Activated B cell treated with CpG ODN at 0.5 μM for 24 hours (primary cell): ENCODE measurements at places on chromosomes 2 and 18. TPM values are rescaled to one million over a fixed set of nuclear protein-coding genes. Genes with fewer than 3 reads are reported as not detected.
A peak's percentile ranks its signal among the peaks of the same experiment; 100 is the strongest.

DNA sequence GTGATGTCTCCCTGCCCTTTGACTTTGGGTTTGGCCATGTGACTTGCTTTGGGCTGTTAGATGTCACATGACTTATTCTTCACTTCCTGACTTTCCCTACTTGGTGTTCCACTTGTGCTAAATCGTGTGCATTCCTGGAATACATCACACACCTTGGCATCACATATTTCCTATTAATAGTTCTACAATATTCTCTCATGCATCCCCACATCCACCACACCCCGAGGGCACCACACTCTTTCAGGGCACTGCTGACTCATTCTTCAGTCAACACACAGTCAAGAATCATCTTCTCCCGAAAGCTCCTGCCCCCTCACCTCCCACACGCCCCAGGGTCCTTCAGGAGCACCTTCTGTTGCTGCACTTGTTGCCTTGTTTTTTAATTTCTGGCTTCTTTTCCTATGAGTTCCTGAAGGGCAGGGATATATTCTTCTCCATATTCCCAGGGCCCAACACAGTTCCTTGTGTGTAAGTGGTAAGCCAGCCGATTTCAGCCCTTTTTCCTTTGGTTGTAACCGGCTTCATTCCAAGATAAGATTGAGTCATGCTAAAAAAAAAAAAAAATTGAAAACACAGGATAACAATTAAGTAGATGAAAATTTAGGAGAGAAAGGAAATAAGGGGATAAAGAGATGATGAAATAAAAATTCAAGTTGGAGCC, 341.4 kb downstream of the SLC4A3 start:
- DNase-seq = no peak

DNA sequence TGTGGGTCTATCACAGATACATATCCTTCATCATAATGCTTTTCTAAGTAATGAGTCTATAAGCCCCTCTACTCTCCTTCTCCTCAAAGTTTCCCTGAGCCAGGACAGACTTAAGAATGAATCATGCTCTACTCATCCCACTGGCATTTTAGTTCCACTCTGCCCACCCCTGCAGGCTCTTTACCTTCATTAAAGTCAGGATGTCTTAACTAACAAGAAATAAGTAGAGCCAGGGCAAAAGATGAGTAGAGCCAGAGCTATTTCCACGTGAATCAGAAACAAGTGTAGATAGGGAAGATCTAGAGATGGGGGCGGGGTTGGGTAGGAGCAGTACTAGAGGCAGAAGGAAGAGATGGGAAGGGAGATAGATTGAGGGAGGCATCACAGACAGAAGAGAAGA, 790.5 kb downstream of the RNF144A start:
- no peak for DNase-seq

- no peak for DNase-seq
Observed at GRCh38 chr2:46816151-46816845, 99.3 kb downstream of the MCFD2 start.

DNA sequence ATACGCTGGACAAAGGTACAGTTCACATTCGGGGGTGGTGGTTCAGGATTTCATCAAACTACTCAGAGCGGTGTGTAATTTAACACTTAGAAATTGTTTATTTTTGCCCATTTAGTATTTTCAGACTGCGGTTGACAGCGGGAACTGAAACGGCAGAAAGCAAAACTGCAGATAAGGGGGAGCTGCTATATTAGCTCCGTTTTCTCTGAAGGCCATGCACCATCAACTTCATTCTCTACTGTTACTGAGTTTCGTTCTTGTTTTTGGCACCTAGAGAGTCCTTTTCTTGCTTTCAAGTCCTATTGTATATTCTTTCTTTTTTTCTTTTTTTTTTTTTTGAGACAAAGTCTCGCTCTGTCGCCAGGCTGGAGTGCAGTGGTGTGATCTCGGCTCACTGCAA, 121.5 kb upstream of the SP3 start:
- no peak for DNase-seq

DNA sequence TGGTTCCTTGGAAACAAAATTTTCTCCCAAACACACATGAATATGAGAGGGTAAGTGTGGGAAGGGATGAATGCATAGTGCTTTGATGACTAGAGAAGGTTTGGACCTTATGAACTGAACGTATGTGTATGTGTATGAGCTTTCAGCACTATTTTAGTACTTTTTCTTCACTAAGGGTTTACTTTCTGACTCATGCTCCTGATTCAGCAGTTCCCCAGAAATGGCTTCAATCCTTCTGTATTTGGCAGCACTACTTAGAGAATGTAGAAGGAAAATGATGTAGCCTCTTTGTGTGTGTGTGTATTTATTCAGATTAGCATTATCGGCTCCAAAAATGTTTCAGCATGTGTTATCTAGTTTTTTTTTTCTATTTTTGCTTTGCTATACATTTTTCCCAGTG, 22.2 kb downstream of the KCNJ3 start:
- DNase-seq = no peak

- DNase-seq = no peak
Observed at GRCh38 chr2:170282851-170283250, 104.9 kb downstream of the MYO3B start.

DNA sequence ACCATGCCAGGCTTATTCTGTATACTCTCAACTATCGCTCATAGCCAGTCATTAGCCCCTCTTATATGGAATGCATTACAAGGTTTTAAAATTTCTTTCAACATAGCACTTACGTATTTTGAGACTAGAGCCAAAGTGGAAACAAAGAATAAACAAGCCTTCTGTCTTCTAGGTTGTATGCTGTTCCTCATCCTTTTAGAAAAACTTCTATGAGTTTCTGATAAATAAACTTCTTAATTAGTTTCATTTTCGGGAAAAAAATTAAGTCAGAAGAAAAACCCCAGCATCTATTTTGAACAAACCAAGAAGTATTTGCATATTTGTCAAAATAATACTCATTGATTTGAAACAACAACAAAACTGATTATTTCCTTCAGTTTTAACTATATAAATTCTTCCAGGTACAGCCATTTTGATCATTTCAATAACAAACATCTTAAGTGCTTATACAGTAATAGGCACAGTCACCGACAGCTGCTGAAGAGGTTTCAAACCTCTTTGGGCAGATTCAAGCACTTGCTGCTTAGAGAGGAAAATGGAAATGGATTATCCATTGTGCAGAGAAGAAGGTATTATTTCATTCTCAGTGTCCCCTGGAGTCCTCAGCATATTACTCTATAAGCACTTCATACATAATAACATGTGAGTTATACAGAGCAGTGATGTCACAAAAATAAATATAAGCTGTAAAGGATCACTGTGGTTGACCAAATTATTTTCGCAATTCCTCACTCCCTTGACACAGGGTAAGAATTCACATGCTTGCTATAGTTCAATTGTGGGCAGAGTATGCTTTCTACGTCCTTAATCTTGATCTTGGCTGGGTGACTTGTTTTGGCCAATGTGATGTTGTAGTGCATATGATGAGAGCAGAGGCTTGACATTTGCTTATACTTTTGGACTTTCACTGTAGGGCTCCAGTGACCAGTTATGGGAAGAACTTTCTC, 833.8 kb downstream of the TRIB2 start:
- no peak for DNase-seq

DNA sequence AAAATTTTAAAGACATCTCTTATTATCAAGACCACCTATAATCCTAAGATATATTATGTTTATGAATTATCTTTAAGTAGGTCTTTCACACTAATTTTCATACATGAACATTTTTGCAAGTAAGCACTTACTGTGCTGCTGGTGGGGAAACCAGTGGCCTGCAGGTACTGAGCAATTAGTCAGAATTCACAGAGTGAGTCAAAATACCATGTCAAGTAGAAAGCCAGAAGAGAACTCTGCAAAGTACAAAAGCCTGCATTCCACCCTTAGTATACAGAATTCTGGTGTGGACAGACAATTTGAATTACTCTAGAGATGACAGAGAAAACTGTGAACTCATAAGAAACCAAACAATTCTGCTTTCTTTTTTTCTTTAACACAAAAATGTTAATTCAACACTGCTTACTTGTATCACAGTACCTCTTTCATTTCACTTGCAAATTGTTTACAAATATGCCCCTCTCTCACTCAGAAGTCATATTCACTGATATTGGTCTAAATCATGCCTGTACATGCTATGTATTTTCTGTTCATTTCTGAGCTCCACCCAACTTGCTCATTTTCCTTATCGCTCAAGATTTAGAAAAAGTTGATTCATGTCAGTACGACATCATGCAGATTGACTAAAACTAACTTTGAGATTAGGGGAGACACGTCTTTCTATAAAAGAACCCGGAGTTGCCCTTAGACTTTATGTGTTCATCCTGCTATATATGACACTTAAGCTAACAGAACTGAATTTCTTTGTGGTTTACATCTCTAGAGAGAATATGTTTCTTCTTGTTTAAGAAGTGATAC, 182.9 kb downstream of the IKZF2 start:
- no peak for DNase-seq

- no peak for DNase-seq
Observed at GRCh38 chr2:170587117-170587516, 128.0 kb upstream of the SP5 start.

GRCh38 chr2:181454686-181455450, 2.3 kb upstream of the ITGA4 start:
- no peak for DNase-seq

GRCh38 chr2:105438104-105438929, 39.5 kb upstream of the FHL2 start:
- no peak for DNase-seq

DNA sequence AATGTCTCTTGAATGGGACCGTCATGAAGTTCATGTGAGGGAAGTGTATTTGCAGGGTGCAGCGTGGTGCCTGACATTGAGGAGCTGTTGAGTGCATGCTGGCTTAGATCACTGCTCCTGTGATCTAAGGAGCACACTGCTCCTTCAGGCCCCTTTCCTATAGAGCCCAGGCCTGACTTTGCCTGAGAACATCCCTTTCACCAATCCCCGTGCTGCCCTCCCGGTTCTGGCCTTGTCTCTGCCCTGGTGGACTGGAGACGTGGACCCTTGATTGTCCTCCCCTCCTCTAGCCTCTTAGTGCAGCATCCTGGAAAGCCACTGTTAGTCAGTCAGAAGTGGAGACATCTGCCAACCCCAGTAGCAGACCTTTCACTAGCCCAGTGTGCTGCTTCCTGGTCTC, 323.6 kb upstream of the HS6ST1 start:
- DNase-seq = no peak

- DNase-seq = no peak
Observed at GRCh38 chr2:154226931-154227330, 355.2 kb downstream of the GALNT13 start.

GRCh38 chr2:5877360-5877759, 185.2 kb downstream of the SOX11 start:
- no peak for DNase-seq

- no peak for DNase-seq
Observed at GRCh38 chr2:129812071-129812470, 167.4 kb upstream of the RAB6C start.

DNA sequence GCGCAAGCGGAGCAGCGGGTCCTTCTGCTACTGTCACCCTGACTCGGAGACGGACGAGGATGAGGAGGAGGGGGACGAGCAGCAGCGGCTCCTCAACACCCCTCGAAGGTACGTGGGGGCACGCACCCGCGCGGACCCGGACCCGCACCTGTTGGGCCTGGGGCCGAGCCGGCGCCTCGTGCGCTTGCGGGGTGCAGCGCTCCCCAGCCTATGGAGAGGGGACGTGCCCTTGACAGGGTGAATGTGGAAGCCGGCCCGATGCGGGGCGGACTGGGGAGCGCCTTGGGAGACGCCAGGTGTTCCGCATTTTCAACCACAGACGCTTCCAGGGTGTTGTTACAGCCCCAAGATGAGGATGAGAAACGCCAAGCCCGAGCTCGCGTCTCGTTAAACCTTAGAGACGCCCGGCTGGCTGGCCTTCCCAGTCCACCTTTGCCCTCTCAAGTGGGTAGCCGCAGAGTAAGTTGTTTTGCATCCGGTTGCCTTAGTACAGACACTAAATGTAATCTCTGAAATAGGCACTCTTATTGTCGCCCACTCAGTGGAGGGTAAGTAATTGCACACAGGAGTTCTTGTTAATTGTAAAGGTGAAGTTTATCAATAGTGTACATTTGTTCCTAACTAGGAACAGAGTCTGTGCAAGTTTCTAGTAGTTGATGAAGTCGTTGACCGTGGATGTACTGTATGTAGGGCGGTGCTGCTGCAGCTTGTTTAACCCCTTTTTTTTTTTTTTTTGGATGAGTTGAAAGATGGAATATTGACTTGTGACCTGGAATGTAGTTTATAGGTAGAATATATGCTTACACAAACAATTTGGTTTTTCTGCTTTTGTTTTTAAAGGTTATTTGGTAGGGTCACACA, 815 bp downstream of the GMCL1 start:
- peak; percentile 48 for DNase-seq

DNA sequence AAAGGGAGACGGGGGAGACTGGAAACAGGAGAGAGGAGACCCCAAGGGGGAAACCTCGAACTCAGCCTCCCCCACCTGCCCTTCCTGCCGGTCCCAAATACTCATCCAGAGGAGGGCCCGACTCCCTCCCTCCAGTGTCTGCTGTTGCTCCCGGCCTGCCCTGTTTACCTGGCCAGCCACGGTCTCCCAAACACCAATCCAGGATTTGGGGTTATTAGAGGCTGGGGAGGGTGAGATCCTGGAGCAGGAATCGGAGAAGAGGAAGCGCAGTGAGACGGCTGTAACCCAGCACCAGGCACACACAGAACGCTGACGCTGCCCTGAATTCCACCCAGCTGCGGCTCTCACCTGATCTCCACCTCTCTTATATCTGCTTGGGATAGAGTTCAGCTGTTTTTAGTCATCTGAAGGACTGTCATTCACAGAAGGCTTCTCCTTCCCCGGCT, 213.0 kb downstream of the TNS1 start:
- no peak for DNase-seq

GRCh38 chr2:181655519-181655918, 1.4 kb downstream of the CERKL start:
- no peak for DNase-seq

- no peak for DNase-seq
Observed at GRCh38 chr2:6648596-6649247, 217.0 kb downstream of the CMPK2 start.

DNA sequence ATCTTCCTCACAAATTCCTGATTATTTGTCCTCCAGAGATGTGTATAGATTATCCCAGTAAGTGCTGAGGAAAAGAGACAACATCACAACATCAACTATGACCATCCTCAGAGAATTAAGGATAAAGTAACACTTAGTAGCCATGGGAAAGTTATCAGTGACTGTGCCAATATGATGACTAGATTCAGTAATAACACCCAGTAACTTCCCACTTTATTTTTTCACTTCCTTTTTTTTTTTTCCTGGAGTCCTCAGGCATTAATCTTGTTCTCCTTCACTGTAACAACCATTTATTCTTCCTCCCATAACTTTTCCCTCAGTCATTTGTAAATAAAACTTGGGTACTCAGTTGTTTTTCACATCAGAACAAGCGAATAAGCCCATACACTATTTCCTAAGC, 16.7 kb upstream of the PID1 start:
- no peak for DNase-seq

DNA sequence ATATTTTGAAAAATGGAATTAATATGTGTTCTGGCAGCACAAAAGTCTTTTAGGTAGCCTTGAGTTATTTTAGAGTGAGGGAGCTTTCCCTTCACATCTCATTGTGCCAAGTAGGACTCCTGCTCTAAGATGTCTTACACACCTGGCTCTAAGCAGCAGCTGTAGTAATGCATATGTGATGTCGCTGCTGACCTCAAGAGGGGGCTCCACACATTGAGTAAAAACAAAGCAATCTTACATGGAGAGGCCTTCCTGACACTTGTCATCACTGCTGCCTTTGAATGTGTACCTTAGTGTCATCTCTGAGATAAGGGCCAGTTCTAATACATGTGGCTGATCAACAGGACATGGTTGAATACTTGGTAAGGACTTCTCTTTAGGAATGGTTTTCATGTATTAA, 75.8 kb downstream of the ACTR3 start:
- no peak for DNase-seq

The G6PC2 gene
- not detected in 2 replicates for total RNA-seq

The RFX8 gene
- total RNA-seq = not detected in 2 replicates

The NOTO gene
- total RNA-seq = not detected in 2 replicates

The REEP1 gene
- total RNA-seq = not detected in 2 replicates
